ENCODE measurements at places on chromosomes 2 and 18.

DNA sequence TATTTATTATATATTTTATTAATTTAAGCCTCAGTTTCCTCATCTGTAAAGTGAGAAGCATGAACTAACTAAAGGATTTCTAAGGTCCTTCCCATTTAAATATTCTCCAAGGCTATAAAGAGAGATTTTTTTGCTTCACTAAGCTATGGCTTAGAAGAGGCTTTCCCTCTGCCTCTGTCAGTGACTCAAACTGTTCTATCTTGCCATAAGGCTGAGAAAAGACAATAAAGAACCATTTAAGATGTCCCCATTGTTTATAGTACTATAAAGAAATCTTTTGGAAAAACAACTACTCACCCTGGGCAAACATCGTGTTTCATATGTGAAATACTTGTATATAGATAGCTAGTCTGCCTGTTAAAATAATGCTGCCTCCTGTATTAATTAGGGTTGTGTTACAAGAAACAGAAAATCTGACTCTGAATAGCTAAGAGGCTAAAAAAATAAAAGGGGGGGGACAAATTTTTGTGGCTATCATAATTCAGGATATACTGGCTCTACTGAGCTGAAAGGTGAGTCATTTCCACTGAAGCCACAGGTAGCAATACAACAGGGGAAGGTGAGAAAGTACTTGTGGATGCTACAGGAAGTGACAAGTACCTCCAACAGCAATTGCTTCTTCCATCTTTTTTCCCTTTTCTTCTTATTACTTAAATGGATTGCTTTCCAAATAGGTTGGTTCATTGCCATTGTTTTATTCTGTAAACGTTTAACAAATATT, 25.4 kb downstream of the EPHA4 start:
- no peak for DNase-seq

- DNase-seq: no peak
Observed at GRCh38 chr2:62724106-62724505, 18.6 kb downstream of the EHBP1 start.

GRCh38 chr18:63882333-63883141, 5.0 kb upstream of the SERPINB2 start:
- no peak for DNase-seq

DNA sequence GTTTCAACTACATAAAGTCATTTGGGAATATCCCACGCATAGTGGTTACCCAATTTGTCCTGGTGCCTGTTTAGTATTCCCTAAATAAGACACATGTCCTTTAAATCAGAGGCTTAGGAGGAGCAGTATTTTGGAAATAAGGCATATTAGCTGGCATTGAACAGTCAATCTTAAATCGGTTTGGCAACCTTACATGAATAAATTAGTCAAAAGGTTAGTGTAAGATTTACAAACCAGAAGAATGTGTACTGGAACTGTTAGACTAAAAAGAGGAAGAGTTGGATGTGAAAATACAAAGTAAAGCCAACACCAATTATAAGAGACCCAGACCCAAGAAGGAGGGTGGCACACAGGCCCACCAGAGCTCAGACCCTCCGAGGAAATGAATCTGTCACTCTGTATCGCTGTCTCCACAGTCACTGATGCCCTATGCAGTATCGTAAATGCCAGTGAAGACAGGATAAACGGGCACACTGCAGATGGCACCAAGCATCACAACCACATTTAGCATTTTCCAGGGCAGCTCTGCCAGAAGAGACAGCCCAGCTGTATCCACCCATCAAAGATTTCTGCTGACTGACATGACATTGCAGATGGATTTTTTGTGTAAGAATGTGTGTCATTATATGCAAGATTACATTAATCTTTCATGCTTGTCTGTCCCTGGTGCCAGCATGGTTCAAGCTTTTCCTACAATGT, 90.4 kb downstream of the CERKL start:
- DNase-seq: peak; percentile 14

DNA sequence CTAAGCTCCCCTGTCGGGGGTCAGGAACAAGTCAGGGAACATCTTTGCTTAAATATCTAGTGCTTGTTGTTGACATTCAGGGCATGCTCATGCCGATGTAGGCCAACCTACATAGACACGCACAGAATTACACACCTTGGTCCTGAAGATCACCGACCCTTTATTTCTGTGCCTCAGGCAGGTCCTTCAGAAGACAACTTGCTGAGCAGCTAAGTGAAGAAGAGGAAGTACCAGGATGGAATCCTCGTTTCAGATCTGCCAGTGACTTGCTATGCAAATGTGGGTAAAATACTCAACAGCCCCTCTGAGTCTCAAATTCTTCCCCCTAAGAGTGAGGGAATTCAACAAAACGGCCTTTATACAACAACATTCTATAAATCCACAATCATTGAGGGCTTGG, 494.7 kb downstream of the BCL11A start:
- DNase-seq: no peak

- no peak for DNase-seq
Observed at GRCh38 chr2:96065381-96065930, 30.7 kb upstream of the GPAT2 start.

- DNase-seq: no peak
Observed at GRCh38 chr18:30828700-30829099, 213.8 kb downstream of the DSC3 start.

DNA sequence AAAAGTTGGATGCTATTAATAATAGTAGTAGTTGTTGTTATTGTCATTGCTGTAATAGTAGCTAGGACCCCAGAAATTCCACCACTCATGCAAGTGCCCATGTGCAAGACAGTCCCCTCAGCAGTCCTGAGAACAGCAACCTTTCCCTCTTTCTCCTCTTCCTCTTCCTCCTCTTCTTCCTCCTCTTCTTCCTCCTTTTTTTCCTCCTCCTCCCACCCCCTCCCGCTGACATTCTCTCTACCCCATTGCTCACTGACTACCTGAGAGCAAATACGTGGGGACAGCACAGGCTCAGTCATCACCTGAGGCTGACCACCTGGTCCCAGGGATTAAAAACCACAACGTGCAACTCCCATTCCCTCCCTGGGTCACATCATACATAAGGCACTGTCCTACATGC, 41.8 kb downstream of the SMAD7 start:
- DNase-seq: no peak

GRCh38 chr2:237547841-237548416, 18.4 kb upstream of the PRLH start:
- DNase-seq: no peak

DNA sequence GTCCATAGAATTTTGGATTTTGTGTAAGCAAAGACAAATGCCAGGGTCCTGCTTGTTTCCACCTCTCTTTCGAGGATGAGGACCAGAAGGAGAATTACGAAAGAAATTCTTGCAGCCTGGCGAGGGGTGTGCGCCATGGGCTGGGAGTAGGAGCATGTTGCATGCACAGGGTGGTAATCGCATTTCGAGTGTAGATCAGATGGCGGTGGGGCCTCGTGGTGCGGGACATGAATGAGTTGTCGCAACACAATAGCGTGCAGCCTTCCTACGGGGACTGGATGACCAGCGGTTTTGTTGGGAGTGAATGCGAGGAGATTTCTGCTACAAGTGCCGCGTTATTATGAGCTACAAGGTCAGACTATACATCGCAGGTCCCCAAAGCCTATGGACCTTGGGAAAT, 4.2 kb upstream of the EN1 start:
- DNase-seq: no peak

Measured in cerebellar nuclear complex (tissue), 1 donor.